WERI-Rb-1 (cell line): ENCODE measurements at places on chromosomes 1 and 21.

GRCh38 chr1:232335261-232335660 lies 294.7 kb downstream of the SIPA1L2 start:
- DNase-seq: no peak

DNA sequence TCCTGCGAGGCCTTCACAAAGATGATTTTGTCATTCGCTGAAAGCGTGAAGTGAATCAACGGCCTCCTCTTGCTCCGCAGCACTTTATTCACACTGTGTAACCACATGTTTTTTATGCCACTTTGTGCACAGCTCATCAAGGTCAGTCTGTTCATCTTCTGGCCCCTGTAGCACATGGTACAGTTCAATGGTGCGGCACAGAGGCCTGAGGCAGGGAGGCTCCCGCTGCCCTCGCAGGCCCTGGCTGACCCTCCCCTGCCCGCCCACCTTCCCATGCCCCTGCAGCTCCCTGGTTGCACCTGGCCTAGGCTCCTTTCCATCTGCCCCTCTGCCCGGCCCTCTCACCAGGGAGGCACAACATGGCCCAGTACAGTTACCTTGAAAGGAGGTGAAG lies 87.5 kb downstream of the CD247 start:
- DNase-seq: no peak

DNA sequence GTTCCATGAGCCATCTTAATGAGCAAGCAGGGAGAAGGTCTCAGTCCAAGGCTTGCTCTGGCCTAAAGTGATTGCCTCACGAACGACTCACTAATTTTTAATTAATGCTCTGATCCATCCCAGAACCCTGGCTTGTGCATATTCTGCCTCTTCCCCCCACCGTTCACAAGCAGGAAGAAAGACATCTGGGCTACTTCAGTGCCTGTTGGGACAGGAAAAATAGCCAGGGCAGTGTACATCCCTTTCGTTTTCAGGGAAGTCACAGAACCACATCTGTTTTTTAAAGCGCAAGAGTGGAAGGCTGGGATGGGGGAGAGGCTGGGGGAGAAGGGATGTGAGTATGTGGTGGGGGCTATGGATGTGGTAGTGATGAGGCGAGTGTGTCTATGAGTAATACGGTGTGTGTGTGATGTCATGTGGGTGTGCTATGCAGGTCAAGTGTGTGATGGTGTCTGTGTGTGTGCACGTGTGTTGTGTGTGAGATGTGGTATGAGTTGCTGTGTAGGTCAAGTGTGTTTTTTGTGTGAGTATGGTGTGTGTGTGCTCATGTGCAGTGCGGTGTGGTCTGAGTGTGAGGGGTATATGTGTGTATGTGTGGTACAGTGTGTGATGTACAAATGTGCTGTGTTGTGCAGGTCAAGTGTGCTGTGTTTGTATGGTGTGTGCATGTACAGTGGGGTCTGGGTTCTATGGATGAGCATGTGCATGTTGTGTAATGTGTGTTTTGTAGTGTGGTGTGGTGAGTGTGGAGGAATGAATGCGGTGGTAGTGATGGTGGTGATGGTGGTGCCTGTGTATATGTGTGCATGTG lies 64.9 kb upstream of the SYT6 start:
- DNase-seq: no peak

DNA sequence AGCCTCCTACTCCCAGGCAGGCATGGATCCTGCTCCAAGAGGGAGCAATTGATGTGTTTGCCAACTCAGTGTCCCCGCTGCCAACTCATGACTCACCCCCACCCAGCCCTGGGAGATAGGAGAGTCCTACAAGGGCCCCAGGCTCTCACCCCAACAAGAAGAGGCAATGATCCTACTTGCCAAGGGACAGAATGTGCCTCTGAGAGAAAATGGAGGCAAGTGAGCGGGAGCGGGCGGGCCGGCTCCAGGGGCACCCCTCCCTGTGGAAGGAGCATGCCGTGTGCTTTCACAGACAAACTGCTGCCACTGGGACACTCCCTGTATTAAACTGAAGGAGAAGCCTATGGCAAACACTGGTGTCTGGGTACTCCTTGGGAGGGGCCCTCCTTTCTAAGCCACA lies 16.7 kb downstream of the PKP1 start:
- DNase-seq: no peak

- DNase-seq: no peak
Observed at GRCh38 chr1:173491508-173491907, 14.4 kb downstream of the PRDX6 start.
